Activated T-helper 9 cell treated with anti-CD3 and anti-CD28 coated beads, Interleukin-2, amount 50 U/mL, for 16 hours (primary cell): ENCODE measurements at places on chromosomes 4 and X.

- DNase-seq, result no peak
Measured at GRCh38 chr4:166091912-166092510, 219.0 kb downstream of the TLL1 start.

DNA sequence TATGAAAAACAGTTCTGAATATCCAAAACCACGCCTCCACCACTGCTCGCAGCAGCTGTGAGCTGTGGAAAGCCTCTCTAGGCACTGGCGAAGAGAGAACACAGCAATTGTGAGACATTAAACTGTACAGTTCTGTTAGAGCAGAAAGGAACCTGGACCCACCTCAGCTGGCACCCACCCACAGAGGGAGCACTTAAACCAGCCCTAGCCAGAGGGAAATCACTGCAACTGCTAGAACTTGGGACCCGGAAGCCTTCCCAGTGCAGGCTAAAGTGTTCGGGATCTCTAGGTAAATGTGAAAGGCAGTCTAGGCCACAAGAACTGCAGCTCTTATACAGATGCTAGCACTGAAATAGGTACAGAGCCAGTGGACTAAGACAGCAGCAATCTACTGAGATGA is 308.8 kb downstream of the PRR32 start:
- DNase-seq, result no peak

DNA sequence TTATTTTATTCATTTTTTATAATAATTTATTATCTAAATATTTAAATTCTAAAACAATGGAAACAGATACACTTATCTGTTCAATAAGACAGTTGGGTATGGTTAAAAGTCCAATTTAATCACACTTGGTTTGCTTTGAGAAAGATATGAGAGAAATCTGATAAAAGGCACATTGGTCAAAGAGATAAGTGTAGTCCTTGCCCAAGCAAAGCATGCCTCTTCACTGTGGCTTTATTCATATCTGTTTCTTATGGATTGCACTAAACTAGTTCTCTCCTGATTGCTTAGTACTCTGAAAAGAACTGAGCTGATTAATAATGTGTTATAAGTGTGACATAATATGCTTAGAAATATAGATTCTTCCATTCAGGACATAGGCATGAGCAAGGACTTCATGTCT is 39.8 kb downstream of the CXCL1 start:
- DNase-seq, result no peak

- DNase-seq, result no peak
Measured at GRCh38 chrX:103356130-103356798, at the start of gene TCEAL9. Gene TCEAL9 (plus strand): TSS chrX:103356506. CDS start chrX:103357685, 1,179 bp downstream.

DNA sequence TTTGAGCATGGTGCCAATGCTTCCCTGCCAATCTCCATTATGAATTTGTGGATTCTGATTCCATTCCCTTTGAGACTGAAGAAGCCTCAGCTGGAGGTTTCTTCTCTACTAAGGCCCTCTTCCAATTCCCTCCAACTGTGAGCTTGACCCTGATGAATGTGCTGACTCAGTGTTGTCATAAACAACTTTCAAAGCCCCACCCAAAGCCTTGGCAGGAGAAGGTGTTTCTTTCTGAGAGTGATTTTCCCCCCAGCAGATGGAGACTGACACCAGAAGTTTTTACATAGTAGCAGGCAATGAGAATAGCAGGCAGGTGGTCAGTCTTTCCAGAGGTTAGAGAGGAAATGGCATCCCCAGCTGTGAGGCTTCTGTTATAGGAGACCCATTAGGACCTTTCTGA is 53.1 kb downstream of the OCRL start:
- DNase-seq, result no peak

GRCh38 chr4:96035727-96036126 is 195.8 kb downstream of the PDHA2 start:
- DNase-seq, result no peak

GRCh38 chrX:96650023-96650422 is 34.6 kb upstream of the DIAPH2 start:
- no peak for DNase-seq

DNA sequence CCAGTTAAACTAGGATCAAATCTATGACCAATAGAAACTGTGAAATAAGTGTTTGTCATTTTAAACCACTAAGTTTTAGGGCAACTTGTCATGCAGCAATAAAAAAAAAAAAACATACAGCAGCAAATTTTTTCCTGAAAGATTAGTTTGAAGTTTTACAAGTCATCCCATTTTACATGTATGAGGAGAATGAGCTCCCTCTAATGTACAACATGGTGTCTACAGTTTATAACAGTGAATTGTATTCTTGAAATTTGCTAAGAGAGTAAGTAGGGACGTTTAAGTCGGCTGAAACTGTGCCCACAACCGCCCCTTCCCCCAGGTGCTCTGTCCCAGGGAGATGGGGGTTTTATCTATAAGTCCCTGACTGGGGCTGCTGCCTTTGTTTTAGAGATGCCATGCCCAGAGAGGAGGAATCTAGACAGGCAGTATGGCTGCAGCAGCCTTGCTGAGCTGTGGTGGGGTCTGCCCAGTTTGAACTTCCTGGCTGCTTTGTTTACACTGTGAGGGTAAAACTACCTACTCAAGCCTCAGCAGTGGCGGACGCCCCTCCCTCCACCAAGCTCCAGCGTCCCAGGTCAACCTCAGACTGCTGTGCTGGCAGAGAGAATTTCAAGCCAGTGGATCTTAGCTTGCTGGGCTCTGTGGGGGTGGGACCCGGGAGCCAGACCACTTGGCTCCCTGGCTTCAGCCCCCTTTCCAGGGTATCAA is 499.3 kb upstream of the CT83 start:
- DNase-seq, result no peak

DNA sequence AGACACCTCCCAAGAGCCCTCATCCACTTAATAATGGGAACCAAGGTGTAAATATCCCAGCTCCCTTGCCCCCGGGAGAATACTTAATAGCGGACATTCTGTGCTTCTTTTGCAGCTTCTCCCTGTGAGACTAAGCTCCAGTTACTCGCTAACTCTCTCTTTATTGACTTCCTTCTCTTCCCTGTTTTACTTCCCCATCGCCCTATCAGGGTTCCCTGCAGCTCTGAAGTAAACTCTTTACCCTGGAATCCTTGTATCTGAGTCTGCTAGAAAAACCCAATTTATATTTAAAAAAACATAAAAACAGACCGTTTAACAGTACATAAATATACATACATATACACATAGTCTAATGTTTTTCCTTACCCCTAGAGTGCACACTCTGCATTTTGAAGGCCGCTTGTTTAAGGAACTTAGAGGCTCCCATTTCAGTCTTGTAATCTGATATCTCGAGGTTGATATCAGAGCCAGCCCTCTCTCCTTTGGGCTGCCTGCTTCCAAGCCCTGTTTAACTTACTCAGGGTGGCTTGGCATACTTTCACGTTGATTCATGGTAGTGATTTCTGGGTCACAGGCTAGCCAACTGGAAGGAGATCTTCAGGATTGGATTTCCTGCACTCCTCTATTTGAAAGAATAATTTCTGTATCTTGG is 177.4 kb upstream of the SCML1 start:
- DNase-seq, result no peak

- no peak for DNase-seq
Measured at GRCh38 chr4:73417973-73418372, 13.9 kb downstream of the ALB start.

DNA sequence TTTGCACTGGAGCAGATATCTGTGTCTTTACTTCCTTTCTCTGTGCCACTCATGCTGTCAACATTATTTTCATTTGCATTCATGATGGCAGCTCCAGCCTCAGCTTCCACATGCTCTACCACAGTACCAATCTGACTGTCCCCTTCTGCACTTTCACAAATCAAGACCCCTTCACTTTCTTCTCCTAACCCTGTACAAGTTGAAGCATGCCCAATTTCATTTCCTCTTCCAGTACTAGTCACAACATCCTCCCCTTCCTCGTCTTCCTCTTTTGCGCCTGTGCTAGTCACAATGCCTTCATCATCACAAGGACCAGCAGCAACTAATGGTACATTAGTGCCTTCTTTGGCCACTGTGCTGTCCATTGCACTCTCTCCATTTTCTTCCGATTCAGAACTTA is 26.5 kb downstream of the BOD1L1 start:
- DNase-seq, result no peak

DNA sequence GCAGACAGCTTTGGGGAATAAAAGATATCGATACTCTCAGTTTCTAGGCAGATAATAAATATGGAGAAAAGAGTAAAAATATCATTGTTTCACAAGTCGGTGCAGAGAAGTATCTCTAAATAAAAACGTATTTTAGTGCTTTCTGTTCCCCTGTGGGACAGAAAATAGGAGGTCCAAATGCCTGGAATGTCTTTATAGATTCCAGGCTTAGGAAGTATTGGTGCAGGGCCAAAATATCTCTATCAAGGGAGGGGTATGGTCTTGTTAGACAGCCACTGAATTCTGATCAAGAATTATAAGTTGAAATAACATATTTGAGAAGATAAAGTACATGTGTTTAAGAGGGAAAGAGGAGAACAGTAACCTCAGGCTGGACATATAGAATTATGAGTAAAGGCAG is 596.4 kb downstream of the PCDH18 start:
- no peak for DNase-seq

- no peak for DNase-seq
Measured at GRCh38 chrX:68918202-68918601, 89.4 kb downstream of the EFNB1 start.
